Activated CD4-positive, alpha-beta T cell treated with anti-CD3 and anti-CD28 coated beads, Interleukin-2, amount 50 U/mL, for 1 hour (primary cell): ENCODE measurements at places on chromosomes 7 and 10.

DNA sequence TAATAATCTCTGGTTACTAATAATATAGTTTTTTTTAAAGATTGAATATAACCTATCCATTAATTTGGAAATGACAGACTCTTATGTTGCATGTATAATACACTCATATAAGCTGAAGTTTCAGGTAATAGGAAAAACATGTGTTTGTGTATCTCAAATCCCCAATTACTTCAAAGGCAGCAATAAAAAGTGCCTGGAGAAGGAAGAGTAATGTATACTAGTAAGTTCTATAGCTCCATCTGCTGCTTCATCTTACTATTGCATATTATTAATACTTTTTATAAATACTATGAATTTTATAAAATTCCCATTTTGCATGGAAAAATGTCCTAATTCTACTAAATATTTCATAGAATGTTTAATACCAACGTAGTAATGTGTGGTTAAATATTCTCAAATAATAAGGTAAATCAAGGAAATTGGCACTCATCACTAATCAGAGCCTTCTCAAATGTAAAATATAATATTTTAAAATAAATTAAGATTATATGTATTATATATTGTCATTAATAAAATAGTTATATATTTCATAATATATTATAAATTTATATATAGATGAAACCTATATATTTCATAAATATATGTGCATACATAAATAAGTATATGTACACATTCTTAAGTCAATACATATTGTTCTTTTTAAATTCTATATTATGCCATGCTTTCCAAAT lies 311.9 kb downstream of the HGF start:
- no peak for DNase-seq

DNA sequence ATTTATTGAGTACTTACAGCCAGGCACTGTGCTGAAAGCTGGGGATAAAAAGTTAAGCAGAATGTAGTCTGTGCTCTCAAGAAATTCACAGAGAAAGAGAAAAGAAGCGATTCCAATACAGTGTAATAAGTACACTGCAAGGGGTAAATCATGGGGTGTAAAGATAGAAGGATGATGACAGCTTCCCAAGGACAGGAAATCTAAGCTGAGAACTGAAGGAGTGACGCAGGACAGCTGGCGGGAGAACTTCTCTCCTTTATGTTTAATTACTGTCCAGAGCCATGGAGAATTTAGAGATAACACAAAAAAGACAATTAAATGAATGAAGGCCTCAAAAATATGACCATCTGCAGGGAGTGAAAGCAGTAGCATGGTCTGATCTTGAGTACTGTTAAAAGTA lies 34.8 kb downstream of the C7orf33 start:
- DNase-seq = no peak

DNA sequence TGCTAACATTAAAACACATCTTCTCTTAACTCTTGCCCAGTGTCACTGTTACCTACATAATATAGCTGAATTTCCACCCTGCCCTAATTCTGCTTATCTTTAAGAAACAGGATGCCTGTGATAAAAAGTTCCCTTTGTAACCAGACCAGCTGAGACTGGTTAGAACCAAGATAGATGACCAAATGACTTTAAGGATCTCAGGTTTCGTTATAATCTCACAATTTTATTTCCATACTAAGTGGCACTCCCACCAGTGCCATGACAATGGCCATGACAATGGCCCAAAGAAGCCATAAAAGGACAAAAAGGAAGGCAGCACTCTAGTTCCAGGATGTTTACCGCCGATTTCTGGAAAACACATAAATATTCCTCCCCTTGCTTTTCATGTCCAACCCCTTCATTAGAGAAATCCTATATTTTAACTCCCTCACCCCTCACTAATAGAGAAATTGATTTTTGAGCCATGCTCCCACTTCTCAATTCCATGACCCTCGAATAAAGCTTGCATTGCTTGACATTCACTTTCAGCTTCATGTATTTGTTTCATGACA lies 126.1 kb downstream of the ELAPOR2 start:
- DNase-seq = no peak

DNA sequence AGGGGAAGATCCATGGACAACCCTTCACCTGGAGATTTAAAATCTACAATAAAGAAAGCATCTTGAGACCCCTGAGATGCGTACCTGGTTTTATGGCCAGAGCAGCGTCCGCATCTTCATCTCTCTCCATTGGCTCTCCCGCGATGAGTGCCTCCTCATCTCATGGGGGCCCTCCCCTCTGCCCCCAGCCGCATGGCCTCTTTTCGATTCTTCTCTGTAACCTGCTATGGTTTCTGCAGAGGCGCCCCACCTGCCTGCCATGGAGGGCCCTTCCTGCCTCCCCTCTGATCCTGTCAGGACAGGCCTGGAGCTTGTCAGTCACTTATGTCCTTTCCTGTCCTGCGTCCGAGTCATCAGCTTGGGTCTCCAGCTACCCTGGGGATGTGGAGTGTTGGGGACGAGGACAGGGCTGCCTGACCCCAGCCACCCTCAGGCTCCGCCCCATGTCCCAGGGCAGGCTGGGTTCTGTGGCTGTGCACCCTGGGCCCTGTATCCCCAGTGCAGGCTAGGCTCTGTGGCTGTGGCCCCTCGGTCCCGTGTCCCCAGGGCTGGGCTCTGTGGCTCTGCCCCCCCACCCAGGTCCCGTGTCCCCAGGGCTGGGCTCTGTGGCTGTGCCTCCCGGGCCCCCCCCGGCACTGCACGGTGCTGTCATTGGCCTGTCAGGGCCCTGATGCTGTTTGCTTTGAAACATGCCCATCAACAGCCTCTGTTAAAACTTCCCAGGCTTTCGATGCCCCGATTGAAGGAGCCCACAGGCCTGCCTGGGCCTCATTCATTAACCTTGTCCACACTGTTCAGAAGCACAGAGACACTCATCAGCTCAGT lies 99.8 kb downstream of the WDR37 start:
- no peak for DNase-seq

GRCh38 chr7:80654887-80655340 lies 16.5 kb downstream of the CD36 start:
- DNase-seq = no peak

GRCh38 chr7:113812591-113813255 lies 106.1 kb downstream of the PPP1R3A start:
- no peak for DNase-seq

GRCh38 chr7:140667476-140667875 lies 5.3 kb upstream of the ADCK2 start:
- DNase-seq = no peak
